Amniotic stem cell (primary cell): ENCODE measurements at places on chromosomes 3 and 15.

DNA sequence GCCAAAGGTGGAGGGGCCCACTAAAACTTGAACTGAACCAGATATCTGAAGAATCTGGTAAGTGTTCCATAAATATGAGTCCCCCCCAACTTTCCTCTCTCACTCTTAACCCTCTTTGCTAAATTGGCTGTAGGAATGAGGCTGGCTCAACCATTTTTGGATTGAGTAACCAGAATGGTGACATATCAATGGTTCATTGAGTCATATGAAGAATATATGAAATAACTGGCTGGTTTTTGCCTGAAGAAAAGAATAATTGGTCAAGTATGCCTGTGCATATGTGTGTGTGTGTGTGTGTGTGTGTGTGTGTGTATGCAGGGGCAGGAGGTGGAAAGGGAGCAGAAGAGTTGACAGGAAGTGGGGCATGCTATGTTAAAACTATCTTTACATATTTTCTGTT, 472.9 kb upstream of the THBS1 start:
- no peak for DNase-seq

GRCh38 chr3:80770106-80771074, 991.1 kb downstream of the GBE1 start:
- DNase-seq = no peak

GRCh38 chr15:66555685-66556084, 10.1 kb downstream of the LCTL start:
- DNase-seq = no peak

- DNase-seq = no peak
These were observed 139.6 kb downstream of the RBPMS2 start for GRCh38 chr15:64635499-64636495.

GRCh38 chr3:52314489-52314888, 1.6 kb upstream of the DNAH1 start:
- no peak for DNase-seq

GRCh38 chr3:22920006-22920405, 283.1 kb upstream of the UBE2E2 start:
- DNase-seq = no peak

DNA sequence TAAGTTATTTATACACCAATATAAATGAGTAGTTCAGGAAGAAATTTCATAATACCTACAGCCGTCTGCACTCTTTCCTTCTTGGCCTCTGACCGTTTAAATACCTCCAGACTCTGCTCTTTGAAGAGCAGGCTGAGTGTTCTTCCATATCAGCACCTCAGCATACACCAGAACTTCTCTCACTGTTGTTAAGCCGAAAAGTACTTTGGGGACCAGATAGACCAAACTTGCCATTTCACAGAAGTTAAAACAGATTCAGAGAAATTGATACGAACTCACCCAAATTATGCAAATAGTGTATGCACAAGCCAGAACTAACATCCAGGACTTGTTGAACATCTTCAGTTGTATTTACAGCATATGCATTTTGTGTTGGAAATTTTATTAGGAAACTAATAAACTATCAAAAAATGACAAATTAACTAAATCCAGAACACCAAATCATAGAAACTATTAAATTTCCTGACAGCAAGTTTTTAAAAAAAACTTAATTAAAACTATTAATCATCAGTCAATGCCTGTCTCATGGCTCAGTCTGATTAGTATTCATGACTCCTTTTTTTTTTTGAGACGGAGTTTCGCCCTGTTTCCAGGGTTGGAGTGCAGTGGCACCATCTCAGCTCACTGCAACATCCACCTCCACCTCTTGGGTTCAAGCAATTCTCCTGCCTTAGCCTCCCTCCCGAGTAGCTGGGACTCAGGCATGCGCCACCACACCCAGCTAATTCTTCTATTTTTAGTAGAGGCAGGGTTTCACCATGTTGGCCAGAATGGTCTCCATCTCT, 24.1 kb downstream of the CGGBP1 start:
- DNase-seq = no peak

GRCh38 chr15:40287505-40287904, 4.6 kb upstream of the ANKRD63 start:
- no peak for DNase-seq

GRCh38 chr3:149701206-149701976, 43.6 kb upstream of the WWTR1 start:
- DNase-seq = no peak
